SJCRH30 (cell line): ENCODE measurements at places on chromosomes 6 and 20.

DNA sequence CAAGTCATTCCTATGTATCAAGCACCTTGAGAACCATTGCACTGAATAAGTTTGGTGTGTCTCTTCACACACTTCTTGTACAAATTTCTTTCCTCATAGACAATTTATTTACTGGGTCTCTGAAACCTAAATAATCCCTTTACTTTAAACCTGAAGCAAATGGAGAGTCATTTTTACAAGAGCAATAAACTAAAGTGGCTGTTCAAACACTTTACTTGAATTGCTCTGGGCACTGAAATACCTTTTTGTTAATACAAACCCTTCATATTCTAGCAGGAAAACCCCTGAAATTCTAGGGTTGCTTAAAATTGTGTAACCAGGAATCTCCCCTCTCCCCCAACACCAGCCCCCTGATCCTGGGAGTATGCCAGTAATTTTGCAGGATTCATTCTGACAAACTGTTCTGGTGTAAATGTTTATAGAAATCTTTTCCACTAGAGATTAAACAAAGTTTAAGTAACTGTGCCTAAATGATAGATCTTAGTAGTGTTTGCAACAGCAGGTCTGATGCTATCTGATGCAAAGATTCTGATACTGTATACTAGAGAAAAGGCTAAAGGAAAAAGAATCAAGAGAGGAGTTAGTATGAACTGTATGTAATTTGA lies 13.4 kb downstream of the RSPO3 start:
- no peak for DNase-seq

DNA sequence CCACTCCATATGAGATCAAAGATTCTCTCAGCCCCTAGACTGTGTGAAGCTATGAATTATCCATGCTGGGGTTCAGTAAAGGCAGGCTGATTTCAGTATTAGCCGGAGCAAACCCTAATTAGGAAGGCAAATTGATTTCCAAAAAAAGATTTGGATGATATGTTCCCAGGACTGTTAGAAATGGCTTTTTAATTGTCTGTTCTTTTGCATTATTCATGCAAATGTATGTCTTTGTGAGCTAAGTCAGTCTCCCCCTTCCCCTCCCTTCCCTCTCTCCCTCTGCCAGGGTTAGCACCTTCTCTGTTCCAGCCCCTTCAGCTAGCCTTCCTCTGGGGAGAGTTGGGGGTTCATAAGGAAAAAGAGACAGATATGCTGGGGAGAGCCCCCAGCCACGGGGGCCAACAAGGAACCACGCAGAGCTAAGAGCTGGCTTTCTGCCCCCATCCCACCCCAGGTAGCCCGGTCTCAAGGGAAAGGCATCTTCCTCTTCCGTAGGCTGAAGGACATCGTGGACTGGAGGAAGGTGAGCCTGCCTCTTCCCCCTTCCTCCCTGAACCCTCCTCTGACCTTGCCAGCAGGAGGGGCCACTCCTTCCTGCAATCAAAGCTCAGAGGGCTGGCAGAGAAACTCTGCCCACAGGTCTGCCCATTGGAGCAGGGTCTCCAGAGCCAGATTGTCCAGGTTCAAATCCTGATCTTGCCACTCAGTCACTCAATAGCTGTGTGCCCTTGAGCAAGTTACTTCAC lies 32.3 kb downstream of the PDRG1 start:
- no peak for DNase-seq

DNA sequence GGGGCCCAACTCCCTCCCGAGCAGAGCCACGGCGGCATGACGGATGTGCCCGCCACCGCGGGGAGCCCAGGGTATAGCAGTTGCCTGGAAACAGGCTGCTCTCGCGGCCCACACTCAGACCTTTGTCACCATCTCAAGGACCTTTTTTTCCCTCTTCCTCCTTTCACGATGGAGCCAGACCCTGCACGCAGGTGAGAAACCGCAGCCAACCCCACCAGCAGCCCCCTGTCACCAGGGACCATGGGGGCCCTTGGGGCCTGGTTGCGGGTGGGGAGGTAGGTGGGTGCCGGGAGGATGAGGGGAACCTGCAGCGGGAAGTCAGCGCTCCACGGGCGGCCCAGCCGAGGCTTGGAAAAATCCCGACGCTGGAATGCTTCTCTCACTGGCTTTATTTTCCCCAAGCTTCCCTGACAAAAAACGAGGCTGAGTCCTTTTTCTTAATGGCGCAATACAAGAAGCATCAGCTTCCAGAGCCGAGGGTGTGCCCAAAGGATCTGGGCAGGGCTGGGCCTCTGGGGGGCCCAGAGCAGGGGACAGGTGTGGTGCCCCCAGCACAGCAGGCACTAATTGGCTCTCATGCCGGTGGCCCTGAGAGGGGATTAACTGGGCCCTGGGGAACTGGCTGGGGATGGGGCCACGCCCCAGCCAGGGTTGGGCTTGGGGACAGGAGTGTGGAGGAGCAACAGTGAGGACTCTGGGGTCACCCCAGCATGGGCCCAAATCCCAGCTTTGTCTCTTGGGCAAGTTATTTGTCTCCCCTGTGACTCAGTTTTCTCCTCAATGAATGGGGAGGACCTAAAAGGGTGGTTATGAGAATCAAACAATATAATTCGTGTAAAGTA lies 23.9 kb downstream of the NOL4L start:
- DNase-seq, result peak; percentile 66

DNA sequence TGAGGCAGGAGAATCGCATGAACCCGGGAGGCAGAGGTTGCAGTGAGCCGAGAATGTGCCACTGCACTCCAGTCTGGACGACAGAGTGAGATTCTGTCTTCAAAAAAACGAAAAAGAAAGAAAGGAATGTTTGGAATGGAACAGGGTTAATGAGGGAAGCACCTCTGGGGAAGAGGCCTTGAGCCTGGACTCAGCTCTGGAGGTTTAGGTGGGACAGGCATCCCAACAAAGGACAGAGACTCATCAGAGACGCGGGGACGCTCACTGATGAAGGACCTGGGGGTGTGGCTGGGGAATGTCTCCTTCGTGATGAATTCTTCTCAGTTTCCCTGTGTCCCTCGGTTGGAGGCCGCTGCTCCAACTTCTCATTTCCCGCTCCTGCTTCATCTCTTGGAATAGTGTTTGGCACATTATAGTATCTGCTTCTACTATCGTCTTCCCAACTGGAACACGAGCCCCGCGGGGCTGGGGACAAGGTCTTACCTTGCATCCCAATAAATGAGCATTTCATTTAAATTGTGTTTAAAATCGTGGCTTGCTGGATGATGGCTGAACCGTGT lies 27.6 kb downstream of the KIF25 start:
- no peak for DNase-seq

GRCh38 chr6:159931112-159931511 lies 37.8 kb upstream of the IGF2R start:
- no peak for DNase-seq

DNA sequence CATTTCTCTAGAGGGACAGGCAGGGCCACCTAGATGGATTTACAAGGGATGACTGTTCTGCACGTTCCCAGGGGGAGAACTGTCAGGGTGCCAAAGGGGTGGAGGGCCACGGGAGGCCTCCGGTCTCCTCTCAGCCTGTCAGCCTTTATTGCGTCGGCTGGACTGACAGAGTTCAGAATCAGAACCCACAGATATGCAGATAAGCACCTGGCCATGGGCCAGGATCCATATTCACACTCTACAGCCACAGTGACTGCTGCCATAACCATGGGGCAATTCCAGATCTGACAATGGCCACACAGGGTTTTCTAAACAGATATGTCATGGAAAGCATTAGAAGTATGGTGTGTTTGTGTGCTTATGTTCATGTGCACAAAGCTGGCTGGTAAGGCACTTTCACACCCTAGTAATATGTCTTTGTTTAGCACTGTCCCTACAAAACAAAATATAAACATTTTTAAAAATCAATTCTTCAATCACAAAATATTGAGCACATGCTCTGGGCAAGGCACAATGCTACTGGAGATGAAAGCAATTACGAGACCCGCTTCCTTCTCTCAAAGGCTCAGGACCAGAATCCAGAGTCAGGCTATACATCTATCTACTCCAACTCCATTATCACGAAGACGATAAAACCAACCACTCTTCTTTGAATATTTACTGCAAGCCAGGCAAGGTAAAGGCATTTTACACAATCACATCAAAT lies 29.1 kb downstream of the TRAM2 start:
- DNase-seq, result peak; percentile 26

- peak; percentile 90 for DNase-seq
Observed at GRCh38 chr20:45969712-45970634, 2.0 kb downstream of the ZNF335 start.

- DNase-seq, result no peak
Observed at GRCh38 chr6:73870907-73871306, 174.9 kb downstream of the CD109 start.

DNA sequence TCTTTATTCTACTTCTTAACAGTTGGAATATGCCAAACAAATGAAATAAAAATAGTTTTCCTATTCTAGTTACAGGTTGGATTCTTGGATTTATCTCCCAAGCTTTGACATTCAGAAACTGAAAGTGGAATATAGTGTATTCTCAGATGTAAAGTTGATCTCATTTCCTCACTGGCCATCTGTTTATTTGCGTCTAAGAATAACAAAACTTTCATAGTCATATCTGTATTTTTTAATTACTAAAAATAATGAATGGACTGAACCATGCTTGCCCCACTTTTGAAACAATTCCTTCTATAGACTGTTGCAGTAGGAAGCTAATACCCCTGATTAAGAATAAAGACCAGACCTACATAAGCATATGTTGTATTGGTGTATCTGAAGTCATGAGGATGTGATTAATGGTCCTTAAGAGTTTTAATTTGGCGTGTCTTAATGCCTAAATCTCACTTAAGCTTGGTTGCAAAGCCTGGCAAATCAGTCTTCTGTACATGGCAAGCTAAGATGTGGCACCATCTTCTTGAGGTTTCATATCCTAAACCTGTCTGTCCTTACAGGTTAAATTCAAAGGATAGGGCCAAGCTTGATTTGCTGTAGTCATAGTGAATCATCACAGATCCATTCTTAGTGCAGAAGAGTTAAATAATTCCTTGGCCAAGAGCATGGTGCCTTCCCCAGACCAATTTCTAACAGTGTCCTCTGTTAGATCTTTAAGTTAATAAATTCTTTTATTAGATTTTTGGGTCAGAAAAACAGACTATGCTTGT lies 58.9 kb downstream of the FOXO3 start:
- DNase-seq, result no peak

DNA sequence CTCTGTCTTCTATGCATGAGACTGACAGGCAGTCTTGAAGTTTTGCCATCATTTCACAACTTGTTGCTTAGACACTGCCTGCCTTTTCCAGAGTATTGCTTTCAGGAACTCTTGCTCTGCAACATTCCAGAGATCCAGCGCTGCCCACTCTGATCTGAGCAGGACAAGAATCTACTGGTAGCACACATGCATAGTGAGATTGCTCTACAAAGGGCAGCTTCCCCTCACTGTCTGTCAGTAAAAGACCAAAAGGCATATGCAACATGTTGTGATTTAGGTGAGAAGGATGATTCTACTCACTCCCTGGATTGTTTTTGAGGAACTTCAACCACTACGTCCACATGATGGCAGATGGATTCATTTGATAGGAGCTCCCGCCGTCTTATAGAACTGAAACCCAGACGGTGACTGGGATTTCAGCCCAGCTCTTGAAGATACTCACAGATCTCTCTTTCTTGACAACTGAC lies 259.1 kb downstream of the ARID1B start:
- no peak for DNase-seq

GRCh38 chr6:146526192-146526591 lies 17.4 kb upstream of the RAB32 start:
- no peak for DNase-seq

GRCh38 chr20:23161244-23161891 lies 75.2 kb upstream of the CD93 start:
- DNase-seq, result peak; percentile 1

- DNase-seq, result no peak
Observed at GRCh38 chr6:20610636-20611370, 76.5 kb downstream of the CDKAL1 start.

DNA sequence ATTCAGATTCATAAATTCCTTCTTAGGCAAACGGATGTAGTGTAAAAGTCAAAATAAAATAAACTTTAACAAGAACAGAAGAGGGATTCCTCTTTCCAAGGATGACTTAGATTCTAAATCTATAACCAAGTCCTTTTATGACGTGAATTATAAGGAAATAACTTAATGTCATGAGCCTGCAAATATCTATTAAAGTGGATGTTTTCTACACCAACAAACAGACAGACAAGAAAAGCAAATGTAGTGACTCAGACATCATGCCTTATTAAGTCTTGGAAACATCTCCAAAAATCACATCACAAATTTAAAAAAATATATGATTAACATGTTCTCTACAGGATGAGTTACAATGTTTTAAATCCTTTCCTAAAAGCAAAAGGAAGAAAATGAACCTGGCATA lies 397.1 kb downstream of the ESR1 start:
- no peak for DNase-seq

DNA sequence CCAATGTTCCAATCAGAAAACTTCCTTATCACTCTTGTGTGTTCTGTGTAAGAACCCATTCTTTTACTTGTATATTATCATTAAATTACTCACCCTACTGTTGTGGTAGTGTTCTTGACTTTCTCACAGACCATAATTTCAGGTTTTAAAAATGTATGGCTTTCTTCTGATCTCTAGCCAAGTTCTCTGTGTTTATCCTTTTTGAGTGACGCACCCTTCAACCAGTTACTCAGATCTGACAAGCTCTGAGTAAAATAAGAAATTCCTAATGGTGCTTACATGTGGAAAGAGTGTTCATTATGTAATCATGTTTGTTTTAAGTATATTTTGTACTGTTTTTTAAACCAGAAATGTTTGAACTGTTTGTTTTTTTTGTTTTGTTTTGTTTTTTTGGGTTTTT lies 11.0 kb downstream of the TBPL1 start:
- no peak for DNase-seq

- no peak for DNase-seq
Observed at GRCh38 chr20:63330084-63330760, 30.9 kb downstream of the CHRNA4 start.

DNA sequence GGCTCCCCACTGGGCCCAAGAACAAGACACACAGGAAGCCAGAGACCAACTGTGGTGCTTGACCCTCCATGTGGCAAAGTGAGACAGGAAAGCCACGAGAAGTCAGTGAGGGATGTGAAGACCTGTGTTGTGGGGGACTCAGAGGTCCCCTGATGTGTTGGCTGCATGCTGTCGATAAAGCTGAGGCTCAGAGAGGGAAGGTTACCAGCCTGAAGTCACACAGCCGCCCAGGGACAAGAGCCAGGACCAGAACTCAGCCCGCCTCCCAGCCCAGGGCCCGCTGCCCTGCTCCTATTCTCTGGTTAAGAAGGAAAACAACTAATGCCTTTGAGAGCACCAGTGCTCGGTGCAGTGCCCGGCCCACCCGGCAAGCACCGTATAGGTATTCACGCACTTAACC lies 63.5 kb downstream of the GRM4 start:
- no peak for DNase-seq

DNA sequence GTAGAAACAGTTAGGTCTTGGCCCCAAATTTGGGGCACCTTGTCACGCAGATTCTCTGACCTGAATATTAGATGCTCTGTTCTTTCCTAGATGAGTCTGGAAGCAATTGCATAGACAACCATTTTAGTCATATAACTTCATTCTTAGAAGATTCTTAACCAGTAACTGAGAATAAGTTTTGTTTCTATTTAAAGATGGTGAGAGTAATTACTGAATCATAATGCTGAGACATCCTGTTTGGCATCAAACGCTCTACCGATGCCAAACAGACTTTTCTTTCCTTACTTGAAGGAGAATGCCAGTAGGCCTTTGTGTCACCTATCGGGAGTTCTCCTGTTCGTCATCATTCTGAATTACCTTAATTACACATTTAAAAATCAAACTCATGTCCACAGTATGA lies 131.6 kb upstream of the ID4 start:
- DNase-seq, result no peak

- no peak for DNase-seq
Observed at GRCh38 chr6:71387179-71387578, 98.6 kb downstream of the OGFRL1 start.
